Stimulated activated CD4-positive, alpha-beta T cell treated with anti-CD3 and anti-CD28 coated beads, Interleukin-12 subunit alpha, Interleukin-12 subunit beta, amount 100 ng/mL, for 4 hours (primary cell): ENCODE measurements at places on chromosomes 2 and 18.

DNA sequence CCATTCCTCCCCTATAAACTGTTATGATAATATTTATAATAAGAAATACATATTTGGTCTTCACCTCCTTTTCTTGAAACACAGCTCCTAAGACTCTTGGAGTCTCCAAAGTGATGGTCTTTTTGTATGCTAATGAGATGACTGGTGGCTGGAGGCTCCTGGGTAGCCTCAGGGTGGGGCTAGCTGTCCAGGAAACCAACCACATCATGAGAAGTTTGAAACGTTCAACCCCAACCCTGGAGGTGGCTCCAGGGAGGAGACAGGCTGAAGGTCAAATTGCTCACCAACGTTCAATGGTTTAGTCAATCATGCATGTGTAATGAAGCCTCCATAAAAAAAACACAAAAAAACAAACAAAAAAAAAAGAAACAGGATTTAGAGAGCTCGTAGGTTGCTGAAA lies 298.7 kb upstream of the MGAT5 start:
- no peak for DNase-seq

- DNase-seq = no peak
Observed at GRCh38 chr2:127559454-127559853, 24.0 kb downstream of the MYO7B start.

- no peak for DNase-seq
Observed at GRCh38 chr2:85265304-85265703, 62.5 kb downstream of the TGOLN2 start.

DNA sequence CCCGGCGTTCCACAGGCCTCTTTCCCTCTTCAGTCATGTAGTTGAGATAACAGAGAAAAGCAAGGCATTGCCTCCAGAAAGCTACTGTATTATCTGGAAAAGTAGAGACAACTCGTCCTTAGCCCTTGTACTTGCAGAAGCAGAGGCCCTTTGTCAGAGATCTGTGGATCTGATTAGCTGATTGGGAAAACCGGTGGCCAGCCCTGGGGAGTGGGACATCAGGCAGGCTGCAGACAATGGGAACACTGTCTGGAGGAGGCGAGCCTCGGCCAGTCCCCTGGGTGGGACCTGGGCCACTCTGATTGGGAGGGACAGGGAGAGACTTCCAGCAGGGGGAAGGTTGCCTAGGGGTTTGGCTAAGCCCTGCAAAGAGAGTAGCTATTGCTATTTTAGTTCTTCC lies 1.2 kb upstream of the MC2R start:
- DNase-seq = no peak

- DNase-seq = no peak
Observed at GRCh38 chr2:26534098-26534864, 56.4 kb upstream of the OTOF start.

DNA sequence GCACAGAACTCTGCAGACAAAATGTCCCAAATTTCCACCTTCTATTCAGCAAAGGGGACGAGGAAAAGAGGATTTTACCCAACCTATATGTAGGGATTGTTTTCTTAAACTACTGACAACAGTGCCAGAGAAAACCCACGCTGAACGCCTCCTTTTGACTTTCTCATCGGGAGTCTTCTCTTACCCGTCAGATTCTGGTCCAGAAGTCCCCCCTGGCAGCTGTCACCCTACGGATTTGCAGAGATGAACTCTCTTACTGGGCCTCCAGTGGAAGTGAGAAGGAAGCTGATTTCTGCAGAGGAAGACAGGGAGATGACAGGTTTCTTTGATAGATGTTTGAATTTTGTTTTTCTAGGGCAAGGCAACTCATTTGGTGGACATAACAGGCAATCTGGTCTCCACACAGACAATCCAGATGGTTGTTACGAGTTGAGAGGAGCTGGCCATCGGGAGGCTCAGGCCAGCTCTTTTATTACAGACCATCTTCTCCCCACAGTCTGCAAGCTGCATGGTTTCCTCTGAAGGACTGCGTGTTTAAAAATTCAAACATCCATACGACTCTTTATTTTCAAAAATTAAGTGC lies 804.3 kb downstream of the RNF144A start:
- DNase-seq = no peak

DNA sequence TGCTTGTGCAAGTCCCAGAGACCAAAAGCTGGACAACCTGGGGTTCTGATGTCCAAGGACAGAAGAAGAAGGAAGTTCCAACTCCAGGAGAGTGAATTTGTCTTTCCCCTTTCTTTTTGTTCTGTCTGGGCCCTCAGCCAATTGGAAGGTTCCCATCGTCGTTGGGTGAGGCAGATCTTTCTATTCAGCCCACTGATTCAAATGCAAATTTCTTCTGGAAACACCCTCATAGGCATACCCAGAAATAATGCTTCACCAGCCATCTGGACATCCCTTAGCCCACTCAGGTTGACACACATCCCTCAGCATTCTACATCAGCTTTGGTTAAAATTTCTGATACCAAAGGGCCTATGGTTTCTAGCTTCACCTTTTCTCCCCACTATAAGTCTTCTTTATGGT lies 156.5 kb downstream of the SP3 start:
- DNase-seq = no peak

- no peak for DNase-seq
Observed at GRCh38 chr2:134009440-134009839, 244.4 kb upstream of the MGAT5 start.

GRCh38 chr2:165725421-165725820 lies 68.6 kb downstream of the GALNT3 start:
- DNase-seq = no peak

GRCh38 chr2:215361211-215361875 lies 49.5 kb downstream of the ATIC start:
- no peak for DNase-seq

- DNase-seq = no peak
Observed at GRCh38 chr2:137659616-137660015, 304.7 kb upstream of the HNMT start.

GRCh38 chr2:66452214-66452613 lies 17.3 kb downstream of the MEIS1 start:
- no peak for DNase-seq

- no peak for DNase-seq
Observed at GRCh38 chr2:124933883-124934282, 908.8 kb downstream of the CNTNAP5 start.

DNA sequence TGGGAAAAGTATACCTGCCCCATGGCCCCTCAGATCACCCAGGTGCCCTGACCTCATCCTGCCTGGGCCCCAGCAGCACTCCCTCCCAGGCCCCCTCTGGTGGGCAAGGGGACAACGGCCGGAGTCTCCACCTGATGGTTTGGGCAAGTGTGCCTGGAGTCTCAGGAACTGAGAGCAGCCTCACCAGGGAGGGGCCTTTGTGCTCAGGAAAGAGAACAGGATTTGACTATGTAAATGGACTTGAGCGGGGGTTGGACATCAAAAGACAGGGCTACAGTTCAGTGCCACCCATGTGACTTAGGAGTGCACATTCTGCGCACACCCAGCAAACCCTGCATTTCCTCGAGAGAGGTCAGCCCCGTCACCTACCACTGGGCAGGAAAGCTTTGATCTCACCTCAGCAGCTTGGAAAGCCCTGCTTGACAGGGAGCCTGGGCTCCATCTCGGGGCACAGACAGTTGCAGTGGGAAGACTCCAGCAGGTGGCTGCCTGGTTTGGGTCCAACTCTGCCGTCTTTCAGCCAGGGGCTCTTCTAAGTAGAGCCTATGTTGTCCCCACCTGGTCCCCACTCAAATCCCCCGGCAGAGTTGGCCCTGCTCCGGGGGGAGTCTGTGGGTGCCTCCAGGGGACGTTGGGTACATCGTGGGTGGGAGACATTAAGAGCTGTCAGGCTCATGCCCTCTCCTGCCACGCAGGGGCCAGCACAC lies 3.3 kb downstream of the INPP5D start:
- no peak for DNase-seq

DNA sequence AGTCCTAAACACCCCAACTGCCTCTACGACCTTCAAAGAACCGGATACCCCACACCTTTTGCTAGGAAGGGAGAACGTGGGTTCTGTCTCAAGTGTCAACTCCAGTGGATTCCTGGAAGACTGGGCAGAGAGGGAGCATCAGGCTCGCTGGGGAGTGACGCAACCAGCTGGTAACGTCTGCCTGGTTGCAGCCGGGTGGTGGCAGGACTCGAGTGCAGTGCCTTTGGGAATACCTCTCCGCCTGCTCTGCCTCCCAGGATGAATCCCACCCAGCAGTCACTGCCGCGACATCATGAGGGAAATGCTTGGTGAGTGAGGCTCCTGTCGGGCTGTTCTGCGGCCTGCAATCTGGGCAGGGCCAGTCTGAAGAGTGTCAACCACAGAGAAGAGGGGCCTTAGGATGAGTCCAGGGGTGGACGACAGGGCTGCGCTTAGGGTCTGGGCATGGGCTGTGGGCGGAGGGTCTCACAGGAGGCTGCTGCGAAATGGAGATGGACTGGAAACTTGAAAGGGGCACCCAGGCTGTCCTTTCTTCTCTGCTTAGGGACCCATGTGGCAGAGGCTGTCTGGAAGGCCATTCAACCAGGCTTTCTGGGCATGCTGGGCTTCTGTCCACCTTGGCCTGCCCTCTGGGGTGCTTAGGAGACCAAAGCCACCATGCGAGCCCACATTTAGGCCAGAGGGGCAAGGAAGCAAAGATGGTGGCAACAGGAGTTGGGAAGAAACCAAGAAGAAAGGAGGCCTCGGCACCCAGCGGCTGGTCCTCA lies 12.9 kb downstream of the GPR17 start:
- DNase-seq = no peak

DNA sequence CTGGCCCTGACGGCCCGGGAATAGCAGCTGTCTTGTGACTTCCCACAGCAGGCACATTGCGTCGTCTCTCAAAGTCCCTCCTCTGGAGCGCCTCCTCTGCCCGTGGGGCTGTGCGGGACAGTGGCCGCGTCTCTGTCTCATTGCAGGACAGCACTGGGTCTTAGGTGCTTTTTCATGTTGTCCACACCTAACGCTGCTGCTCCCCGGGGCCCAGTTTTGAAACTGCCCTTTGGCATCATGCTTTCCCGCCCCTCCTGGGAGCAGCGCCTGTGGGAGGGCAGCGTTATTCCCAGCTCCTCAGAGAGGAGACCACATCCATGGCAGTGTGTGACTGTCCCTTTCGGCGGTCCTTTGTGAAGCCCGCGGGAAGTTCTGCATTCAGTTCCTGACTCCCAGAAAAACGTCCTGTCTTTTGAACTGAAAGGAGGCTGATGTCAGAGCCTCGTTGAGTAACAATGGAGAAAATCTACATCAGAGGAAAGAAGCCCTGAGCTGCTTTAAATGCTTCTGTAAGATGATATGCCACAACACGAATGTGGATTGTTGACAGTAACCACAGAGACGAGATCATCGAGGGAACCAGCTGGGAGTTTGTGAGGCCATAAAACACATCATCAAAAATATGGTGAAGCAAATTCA lies 226.0 kb downstream of the FAM210A start:
- DNase-seq = no peak

- DNase-seq = no peak
Observed at GRCh38 chr2:64477037-64477436, 23.1 kb downstream of the LGALSL start.

GRCh38 chr2:41947701-41948396 lies 100.0 kb upstream of the PKDCC start:
- no peak for DNase-seq

- no peak for DNase-seq
Observed at GRCh38 chr2:135742325-135742757, 686 bp downstream of the UBXN4 start.

DNA sequence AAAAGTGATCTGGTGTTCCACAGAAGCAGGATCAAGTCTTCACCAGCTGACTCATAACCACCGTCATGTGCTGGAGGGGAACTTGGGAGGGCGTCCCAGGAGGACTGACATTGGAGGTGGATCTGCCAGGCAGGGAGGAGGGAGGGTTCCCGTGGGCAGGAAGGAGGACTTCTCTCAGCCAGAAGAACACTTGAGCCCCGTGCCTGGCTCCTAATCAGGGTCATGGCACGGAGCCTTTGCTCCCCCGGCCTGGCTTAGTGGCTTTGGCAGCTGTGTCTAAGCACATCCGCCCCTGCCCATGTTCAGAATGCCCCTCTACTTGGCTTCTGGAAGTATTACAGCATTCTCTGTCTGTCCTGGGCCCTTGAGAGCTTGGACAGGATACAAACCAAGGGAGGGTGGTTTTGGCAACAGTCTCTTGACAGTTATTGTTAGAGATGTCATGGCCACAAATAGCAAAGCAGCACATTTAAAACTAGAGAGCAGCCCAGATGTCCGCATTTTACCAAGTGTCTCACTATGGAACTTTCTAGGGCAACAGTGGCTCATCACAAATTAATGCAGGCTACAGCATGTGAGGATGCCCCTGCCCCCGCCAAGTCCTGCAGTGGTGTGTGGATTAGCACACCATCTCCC lies 11.5 kb downstream of the PPP1R7 start:
- DNase-seq = no peak

- DNase-seq = no peak
Observed at GRCh38 chr18:58416704-58417683, 211.9 kb downstream of the ALPK2 start.

- DNase-seq = no peak
Observed at GRCh38 chr18:61459896-61460648, 126.8 kb downstream of the CDH20 start.
